CD4-positive, alpha-beta T cell treated with Interleukin-21 for 1 hour (primary cell): ENCODE measurements at places on chromosomes 16 and 17.
A peak's percentile ranks its signal among the peaks of the same experiment; 100 is the strongest.

GRCh38 chr17:73007407-73007806, 85.1 kb downstream of the SLC39A11 start:
- DNase-seq = no peak

GRCh38 chr17:4208238-4208637, 55.5 kb downstream of the ANKFY1 start:
- no peak for DNase-seq

DNA sequence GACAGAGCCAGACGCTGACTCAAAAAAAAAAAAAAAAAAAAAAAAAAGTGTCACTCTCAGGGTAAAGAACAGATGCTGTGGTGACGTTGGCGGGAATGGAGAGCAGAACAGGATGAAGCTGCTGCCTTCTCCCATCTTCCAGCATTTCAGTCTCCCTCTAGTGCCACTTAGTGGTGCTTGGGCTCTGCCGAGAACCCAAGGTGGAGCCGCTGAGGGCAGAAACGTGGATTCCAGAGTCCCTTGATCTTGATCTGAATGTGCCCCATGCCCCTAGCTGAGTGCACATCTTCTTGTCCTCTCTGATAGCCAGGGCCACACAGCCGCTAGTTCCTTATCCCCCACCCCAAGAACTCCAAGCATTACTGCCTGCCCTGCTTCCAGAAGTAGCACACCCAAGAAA, 43.2 kb upstream of the FA2H start:
- DNase-seq = no peak

- DNase-seq = peak; percentile 93
Observed at GRCh38 chr17:29613352-29613837, 9.3 kb downstream of the CORO6 start.

DNA sequence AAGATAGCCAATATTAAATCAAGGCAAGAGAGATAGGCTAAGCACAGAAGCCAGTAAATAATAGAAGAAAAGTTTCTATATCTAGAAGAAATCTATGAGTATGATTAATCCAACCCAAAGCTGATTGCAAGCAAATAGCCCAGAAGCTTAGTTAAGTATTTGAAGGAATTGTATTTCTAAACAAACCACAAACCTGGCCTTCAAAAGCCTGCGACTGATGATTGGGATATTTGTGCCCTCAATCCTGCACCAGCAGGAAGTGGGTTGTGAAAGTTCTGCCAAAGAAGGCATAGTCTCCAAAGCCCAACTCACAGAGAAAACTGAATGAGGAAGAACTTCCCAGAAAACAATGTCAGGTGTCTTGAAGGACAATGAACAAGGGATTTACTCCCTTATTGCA, 114.5 kb upstream of the C17orf78 start:
- no peak for DNase-seq

DNA sequence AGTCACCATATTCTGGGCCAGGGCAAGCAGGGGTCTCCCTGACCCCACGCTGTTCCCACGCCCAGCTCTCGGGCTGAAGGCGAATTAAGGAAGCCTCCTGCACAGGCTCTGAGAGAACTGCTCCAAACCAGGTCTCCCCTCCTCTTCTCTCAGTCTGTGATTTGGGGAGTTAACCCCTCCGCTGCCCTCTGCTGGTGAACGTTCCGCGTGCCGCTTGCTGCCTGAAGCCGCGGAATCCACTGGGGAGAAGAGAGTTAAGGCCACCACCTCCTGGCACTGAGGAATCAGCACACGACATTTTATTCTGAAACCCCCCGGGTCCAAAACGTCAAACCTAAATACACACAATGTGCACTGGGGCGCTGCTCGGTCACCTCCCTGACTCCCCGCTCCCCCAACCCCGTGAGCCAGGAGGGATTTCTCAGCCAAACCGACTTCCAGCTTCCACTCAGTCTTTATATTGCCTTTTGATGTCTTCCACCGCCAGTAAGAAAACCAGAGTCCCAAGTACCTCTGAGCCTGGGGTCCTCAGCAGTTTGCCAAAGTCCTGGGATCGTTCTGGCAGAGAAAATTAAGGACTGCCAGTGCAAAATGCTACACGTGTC, 54.4 kb upstream of the RCVRN start:
- DNase-seq = no peak

DNA sequence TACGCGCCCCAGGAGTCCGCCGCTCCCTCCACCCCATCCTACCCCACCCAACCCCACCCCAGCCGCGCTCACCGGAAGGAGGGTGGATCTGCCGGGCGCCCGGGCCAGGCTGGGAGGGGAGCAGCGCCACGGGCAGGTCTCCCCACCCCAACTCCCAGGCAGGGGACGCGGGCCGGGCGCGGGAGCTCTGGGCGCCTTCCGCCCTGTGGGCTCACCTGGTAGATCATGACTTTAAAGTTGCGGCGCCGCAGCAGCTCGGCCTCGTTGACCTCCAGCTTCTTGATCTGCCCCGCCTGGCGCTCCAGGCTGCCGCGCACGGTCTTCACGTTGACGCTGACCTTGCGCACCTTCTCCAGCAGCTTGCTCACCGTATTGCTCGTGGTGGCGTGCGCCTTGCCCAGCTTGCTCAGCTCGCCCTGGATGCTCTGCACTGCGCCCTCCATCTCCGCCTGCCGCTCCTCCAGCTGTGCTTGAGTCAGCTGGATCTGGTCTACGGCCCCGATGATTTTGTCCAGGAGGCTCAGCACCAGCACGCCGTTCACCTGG, 571 bp downstream of the CAVIN1 start:
- DNase-seq = peak; percentile 18

- DNase-seq = peak; percentile 93
Observed at GRCh38 chr16:75074920-75075687, 41.5 kb downstream of the LDHD start.
